ENCODE measurements at places on chromosomes 11 and 22. TPM values are rescaled to one million over a fixed set of nuclear protein-coding genes. Genes with fewer than 3 reads are reported as not detected.

OR5A1 gene
- under 0.01 TPM for total RNA-seq

SEC14L2 gene
- 3.2 TPM for total RNA-seq

DNA sequence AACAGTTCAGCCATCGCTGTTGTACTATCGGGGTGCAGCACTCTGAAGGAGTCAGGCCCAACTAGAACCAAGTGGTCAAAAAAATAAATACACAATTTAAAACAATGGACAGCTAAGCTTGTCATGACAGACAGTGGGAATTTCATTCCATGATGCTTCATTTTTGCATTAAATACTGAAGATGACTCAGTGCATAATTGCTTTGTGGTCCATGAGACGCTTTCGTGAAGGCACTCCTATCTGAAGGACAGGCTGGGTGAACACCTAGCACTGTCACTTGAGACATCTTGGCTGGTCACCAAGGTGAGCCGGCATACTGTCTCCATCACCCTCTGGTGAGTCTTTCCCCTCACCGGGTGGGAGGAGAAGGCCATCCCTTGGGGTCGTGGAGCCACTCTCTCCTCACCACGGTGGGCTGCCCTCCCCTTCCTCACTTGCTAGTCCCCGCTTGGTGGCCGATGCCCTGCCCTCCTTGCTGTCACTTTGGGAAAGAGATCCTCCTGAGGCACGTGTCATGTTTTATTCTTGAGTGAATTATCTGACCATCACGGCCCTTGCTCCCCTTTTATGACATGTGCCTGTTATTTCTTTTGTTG lies 4.9 kb upstream of the TESMIN start:
- DNase-seq: no peak

- DNase-seq: no peak
Measured at GRCh38 chr11:34308913-34309585, 48.8 kb downstream of the ABTB2 start.

GRCh38 chr11:35619855-35620640 lies 1.8 kb downstream of the FJX1 start:
- DNase-seq: peak; percentile 21

- DNase-seq: no peak
Measured at GRCh38 chr11:55707029-55707428, 45.0 kb downstream of the OR4C6 start.

DNA sequence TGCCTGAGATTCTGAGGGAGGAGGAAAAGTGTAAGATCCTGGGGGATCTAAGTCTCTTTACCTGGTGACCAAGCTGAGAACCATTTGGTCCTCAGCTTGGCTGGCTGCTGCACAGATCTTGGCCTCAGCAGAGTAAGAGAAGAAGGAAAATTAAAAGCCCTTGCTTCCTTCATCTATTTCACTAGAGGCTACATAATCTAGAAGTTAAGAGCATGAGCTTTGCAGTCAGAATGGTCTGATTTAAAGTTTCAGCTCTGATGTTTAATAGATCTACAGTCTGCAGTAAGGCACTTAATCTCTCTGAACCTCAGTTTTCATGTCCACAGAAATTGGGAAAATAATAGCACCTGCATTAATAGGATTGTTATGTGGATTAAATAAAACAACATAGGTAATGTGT lies 3.1 kb upstream of the ZBTB16 start:
- DNase-seq: no peak

GRCh38 chr11:57566905-57567514 lies 462 bp downstream of the UBE2L6 start:
- DNase-seq: no peak

CAPN5 gene
- total RNA-seq: 1.3 TPM

- no peak for DNase-seq
Measured at GRCh38 chr11:94776351-94777321, 8.5 kb downstream of the AMOTL1 start.

DNA sequence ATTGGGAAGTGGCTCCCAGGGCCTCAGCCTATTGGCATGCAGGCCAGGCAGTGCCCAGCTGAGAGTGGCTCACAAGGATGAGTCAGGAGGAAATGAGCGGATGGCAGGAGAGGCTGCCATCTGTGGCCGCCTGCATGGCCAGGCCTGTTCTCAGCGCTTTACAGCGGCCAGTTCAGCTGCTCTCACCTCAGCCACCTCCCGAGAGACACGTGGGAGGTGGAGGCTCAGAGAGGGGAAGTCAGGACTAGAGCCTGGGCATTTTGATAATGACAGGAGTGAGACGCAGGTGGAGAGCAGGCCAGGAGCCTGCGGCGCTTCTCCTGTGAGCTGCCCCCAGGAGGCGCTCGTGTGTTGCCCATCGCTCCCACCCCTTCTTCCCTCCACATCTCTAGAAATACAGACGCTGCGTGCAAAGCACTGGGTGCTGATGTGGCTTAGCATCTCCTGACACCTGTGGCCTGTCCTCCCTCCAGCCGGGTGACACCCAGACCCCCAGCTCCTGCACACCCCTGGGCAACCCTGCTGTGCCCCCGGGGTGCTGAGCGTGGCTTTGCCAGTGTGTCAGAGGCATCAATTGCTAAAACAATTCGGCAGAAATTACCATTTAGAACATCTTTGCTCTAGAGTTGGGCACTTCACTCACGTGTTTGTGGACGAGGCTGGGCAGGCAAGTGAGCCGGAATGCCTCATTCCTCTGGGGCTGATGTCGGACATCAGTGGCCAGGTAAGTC lies 21.4 kb upstream of the PANX2 start:
- peak; percentile 84 for DNase-seq

- DNase-seq: no peak
Measured at GRCh38 chr11:6598555-6598954, 4.9 kb downstream of the RRP8 start.

DNA sequence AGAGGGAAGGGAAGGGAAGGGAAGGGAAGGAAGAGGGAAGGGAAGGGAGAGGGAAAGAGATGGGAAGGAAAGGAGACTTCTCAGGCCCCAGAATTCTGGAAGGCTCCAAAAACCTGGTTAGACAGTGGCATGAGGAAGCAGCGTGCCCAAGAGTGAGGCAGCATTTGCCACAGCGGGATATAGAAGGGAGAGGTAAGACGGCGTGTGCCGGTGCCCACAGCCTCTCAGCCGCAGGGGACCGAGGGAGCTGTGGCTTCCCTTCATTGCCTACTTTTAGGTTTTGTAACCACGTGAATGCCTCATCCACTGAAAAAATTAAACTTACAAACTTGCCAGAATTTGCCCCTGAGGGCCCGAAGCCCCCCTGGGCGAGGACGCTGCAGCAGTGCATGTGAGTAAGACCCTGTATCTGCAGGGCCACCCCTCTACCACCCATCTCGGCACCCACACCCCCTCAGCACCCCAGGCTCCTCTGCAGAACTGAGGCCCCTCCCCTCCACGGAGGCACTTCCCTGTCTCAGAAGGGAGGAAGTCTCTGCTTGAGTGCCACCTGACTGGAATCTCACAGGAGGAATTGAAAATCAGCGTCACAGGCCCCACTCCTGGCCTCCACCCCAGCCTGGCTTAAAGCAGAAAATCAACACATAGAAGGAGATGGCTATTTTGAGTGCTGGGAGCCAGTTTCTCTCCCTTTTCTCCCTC lies 58.1 kb downstream of the LINC01488 start:
- DNase-seq: peak; percentile 64

GRCh38 chr11:61486011-61486620 lies 22.4 kb upstream of the LRRC10B start:
- DNase-seq: no peak

DNA sequence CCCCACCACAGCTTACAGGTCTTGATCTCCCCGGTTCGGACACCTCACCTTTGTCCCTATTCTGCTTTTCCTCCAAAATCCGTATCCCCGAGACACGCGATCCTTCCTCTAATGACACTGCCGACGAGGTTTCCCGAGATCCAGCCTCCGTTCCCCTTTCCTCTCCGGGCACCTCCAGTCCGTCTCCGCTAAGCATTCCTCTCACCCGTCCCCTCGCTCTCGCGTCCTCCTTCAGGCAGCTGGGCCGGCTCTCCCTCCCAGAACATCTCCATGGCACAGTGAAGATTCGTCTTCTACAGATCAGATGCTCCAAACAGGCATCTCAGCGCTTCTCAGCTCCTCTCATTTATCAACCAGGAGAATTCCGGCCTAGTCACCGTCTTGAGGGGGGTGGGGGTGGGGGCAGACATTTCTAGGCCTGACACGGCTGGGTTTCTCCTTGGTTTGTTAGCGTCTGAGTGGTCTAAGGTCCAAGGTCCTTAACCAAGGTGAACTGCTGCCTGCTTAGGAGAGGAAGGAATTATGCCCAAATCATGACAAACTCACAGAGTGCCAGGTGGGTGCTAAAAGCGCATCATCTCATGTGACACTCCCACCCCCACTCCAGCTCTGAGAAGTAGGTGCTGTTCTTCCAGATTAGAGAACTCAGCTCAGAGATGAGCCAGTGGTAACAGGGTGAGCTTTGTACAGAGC lies at the start of gene SPTBN2:
SPTBN2 (minus strand) TSS at position 524 of the 693 bp plus-strand sequence. CDS start 7,976 bp downstream, outside the sequence.
- no peak for DNase-seq

SERPING1 gene
- total RNA-seq: 49.8 TPM

ANKRD42 gene
- 5.4 TPM for total RNA-seq

TEX12 gene
- not detected for total RNA-seq

C22orf42 gene
- total RNA-seq: not detected

GRCh38 chr11:61403658-61404057 lies 11.3 kb downstream of the TMEM216 start:
- DNase-seq: no peak

GRCh38 chr11:123110397-123110796 lies 48.5 kb upstream of the HSPA8 start:
- DNase-seq: no peak

DNA sequence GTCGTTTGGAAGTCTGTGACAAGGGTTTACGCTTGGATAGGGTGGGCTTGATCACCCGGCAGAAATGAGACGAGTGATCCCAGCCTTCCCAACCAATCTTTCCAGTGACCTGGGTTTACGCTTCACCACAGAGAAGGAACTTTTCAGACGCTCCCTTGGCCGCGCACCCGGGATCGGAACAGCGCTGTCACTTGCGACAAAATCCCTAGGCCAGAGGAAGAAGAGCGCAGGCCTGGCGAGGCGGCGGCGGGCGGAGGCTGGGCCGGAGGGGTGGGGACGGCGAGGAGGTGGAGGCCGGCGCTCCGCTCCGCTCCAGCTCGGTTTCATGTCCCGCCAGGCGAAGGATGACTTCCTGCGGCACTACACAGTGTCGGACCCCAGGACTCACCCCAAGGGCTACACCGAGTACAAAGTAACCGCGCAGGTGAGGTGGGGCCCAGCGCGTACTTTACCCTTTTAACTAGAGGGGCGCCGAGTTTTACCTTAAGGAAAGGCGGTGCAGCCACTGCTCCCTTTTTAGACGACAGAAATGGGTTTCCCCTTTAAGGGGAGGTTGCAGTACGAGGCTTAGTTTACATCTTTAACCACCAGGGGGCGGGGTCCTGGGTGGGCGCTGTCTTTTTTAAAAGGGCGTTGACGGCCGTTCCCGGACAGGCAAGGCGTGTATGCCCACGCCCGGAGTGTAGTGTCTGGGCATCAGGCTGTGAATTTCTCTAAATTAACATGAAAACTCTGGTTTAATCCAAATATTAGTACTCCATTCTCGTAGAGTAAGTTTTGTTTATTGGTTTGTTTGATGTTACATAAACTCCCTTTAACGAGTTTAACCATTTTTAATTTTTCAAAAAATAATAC lies at the start of gene SNX15:
SNX15 (plus strand) TSS at position 227 of the 855 bp plus-strand sequence; CDS start at position 326, 99 bp downstream.
- DNase-seq: peak; percentile 98

DNA sequence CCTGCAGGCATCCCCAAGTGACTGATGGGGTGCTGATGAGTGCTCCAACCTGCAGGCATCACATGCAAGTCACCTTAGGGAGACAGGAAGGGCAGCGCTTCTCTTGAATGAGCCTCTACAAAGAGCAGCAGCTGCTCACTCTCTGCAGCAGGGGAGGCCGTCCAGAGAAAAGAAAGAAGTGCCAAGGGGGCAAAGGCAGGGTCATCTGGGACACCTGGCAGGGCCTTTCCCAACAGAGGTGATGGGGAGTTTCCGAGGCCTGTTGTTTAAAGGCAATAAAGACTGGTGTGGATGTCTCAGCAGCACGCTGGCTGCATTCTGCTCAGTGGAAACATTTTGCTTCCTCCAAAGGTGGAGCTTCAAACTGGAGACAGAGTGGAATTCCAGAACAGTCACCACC lies 113.7 kb downstream of the ETS1 start:
- no peak for DNase-seq

- DNase-seq: no peak
Measured at GRCh38 chr22:40415531-40416266, 45.3 kb downstream of the SGSM3 start.

GRCh38 chr11:100576718-100577021 lies 110.4 kb upstream of the ARHGAP42 start:
- no peak for DNase-seq

- DNase-seq: no peak
Measured at GRCh38 chr22:22046370-22046769, 63.8 kb upstream of the TOP3B start.

GPHA2 gene
- total RNA-seq: not detected

DNA sequence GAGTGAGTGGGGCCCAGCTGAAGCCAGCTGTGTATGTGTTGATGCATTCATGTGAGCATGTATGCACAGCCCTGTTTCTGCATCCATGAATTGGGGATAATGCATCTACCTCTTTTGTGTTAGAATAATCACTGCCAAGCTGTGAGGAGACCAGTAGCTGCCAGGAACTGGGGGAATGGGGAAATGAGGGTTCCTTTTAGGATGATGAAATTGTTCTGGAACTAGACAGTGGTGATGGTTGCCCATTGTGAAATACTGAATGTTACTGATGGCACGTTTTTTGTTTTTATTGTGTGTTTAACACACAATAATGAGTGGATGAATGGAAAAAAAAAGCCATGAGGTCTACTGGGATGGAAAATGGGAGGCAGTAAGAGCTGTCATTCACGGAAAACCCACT lies 45.3 kb upstream of the WNT11 start:
- DNase-seq: no peak

MS4A6E gene
- total RNA-seq: not detected

DNA sequence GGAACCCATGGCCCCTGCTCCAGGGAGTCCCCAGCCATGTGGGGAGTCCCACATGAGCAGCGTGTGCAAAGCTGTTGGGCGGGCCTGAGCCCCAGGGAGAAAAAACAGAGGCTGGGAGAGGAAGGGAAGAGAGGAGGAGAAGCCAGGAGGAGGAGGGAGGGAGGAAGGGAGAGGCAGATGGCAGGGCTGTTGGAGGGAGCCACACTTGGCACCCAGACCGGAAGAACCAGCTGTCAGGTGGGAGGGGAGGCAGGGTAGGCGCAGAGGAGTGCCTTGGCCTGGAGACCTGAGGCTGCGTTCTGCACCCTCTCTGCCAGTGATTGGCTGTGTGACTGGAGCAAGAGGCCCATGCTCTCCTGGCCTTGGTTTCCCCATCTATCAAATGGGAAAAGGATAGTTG lies 6.7 kb downstream of the SYNGR1 start:
- DNase-seq: no peak

- DNase-seq: no peak
Measured at GRCh38 chr22:48972979-48973693, 854.5 kb downstream of the BRD1 start.

Measured in hematopoietic multipotent progenitor cell (in vitro differentiated cells).